ENCODE measurements at places on chromosomes 2 and 18.

- no peak for DNase-seq
These were observed 1504.5 kb downstream of the DPP10 start for GRCh38 chr2:115946891-115947290.

GRCh38 chr2:195535911-195536522 is 121.0 kb upstream of the SLC39A10 start:
- DNase-seq, result no peak

DNA sequence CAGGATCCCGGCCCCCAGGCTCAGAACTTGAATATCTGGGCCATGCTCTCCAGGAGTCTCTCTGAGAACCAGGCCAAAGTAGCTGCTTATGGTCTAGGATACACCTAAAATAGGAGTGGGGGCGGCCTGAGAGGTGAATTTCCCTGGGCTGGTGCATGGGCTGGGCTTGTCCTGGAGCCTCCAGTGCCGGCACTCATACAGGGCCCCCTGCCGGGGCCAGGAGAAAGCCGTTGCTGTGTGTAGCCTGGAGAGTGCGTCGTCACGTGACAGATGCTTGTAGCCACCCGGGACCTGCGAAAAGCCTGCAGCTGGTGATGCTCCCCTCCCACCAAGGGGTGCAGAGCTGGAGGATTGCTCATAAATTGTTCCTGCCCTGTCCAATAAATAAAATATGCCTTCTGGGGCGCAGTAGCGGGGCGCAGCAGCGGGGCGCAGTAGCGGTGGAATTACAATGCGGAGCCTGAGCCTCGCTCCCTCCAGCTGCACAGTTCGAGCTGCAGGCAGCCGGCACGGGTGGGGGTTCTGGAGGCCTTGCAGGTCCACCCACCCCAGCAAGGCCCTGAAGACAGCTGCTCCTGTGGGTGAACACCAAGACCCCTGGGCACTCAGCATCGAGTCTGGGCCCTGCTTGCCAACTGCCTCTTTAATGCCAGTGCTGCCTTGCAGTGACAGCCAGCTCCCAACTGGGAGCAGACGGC is 289.9 kb downstream of the NDUFA10 start:
- DNase-seq, result no peak

- no peak for DNase-seq
These were observed 1.2 kb downstream of the ANKRD23 start for GRCh38 chr2:96842600-96842999.

DNA sequence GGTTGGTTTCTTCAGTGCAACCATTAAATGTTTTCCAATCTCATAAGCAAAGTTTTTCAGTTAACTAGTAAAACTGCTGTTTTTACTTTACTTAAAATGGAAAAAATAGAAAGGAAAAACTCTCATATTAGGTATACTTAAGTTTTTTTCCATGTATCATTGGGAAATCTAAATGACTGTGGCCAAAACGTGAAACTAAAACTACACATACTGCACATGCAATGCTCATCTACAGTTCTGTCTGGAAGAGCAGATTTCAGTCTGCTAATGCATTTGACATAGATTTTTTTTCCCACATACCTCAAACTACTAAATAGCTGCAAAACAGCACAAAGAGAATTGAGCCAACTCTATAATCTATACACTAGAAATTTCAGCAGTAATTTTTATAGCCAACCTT is 62.6 kb downstream of the COL5A2 start:
- no peak for DNase-seq

DNA sequence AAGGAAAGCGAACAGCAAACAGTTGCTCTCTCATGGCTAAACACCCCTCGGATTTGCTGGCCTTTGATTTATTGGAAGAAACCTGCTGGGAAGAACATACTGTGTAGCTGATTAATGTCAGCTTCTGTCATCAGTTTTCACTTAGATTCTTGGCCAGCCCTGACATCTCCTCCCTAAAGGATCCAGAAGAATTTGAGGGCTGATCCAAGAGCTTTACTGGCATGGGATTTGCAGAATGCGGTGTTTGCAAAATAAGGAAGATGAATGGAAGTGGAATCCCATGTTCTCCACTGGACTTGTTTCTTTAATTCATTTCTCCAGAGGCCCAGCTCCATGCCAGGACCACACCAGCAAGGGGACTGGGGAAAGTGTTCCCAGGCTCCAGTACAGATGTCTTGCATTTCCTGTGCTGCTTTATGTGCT is 80.5 kb downstream of the RDH14 start:
- no peak for DNase-seq

DNA sequence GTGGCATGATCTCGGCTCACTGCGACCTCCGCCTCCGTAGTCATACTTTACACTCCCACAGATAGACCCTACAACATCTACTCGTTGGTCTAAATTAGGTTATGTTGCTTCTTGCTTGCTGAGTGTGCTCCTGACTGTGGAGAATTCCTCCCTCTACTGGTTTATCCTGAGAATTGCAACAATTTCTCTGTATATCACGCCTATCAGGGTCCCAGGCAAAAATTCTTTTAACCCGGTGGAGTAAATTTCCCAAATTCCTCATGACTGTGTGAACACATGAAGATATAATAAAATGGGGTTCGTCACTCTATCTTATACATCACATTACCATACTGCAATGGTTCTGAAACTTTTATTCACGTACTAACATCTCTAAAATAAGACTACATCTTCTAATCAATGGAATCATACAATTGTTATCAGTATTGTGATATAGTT is 156.7 kb downstream of the EVA1A start:
- no peak for DNase-seq

DNA sequence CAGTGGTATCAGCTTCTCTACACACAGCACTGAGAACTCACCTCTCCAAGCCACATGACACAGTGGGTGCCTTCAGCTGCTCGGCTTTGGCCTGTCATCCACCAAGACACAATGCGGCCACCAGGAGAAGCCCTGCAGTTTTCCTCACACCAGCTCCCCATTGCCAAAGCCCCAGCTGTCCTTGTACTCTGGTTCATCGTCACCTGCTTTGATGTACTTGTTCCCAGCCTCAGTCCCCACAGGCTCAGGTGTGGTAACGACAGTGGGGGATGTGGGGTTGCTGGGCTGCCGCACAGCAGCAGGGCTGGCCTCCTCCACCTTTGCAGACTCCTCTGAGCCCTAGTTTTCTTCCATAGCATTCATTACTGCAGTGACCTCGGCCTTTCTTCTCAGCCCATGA is 387.3 kb downstream of the MEIS1 start:
- no peak for DNase-seq

- no peak for DNase-seq
These were observed 44.2 kb downstream of the DTNA start for GRCh38 chr18:34754300-34754699.

DNA sequence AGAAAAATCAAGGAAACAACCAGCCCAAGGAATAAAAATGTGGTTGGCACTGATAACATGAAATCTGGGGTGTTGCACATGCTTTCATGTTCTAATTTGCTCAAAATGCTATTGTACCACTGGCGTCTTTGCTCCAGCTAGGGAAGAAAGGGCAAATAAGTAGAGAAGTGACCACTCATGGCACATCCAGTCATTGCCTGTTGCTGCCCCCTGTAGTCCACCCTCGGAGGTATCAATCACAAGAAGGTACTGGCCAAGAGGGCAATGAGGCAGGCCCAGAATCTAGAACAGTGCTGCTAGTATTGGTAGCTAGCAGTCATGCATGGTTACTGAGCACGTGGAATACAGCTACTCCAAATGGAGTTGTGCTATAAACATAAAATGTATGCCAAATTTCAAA is 213.4 kb downstream of the CDCA7 start:
- no peak for DNase-seq

DNA sequence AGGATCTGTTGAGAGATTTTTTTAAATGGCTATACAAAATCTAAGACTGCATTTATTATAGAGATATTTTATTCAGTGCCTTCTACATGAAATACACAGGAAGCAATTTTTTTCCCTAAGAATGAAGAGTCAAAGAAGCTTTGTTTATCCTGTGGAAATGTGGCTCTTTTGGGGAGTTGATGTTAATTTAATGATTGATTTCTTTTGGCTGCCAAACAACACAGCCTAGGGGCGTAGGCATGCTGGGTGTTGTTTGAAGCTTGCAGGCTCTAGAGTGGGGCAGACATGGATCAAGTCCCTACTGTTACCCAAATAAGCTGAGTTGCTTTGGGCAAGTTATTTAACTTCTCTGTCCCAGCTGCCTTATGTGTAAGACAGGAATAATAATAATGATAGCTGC is 21.1 kb upstream of the PLEK start:
- no peak for DNase-seq

DNA sequence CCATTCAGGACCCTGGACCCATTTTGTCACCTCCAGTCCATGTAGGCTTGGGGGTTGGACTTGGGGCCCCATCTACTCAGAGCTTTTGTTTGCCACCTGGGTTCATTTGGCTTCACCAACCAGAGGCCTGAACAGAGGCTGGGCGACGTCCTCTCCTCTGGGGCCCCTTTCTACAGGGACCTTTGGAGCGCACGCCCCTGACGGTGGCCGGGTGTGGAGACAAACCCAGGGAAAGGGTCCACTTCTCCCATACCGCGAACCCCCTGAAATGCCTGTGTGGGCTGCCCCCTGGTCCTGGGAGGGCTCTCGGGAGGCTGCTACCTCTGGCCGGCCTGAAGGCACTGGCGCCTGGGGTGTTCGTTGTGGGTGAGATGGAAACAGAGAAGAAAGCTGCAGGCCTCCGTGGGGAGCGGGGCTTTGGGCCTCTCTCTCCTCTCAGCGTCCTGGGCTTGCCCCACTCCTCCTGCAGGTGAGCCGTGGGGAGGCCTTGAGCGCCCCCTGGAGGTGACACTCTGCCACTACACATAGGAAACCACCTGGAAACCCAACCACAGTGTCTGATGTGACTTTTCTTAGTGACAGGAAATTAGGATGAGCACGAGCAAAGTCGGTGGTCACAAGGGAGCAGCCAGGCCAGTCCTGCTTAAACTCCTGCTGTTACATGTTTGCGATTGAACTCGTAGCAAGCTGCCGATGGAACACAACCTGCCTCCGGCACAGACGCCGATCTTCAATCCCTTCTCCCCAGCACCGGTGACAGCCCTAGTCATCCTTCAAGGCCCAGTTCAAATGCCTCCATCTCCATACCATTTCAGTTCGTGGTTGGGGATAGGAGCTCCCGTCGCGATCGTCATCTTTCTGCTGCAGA is 12.0 kb upstream of the NTSR2 start:
- DNase-seq, result no peak

DNA sequence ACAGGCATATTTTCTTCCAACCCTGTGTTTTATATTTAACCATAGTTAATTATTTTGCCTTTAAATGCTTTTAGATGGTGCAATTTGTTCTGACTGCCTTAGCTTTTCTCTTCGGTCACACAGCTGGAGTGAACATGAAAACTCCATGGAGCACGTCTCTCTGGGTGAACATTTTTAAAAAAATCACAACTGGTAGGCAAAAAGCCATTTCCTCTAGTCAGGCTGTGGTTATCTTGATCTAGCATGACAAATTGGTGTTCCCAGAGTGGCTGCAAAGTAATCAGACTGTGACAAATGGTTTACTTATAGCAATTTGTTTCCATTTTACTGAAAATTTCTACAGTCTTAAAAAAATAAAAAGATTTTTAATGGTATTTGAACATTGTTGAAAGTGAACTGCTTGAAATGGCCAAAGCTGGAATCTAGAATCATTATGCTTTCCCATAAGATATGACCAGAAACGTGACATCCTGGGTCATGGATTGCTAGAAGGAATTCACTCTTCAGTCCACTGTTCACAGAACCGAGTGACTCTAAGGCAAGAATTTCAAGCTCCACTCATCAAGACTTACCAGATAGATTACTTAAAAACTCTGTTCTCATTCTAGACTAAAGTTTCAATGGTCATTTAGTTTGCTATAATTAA is 703.6 kb downstream of the CPS1 start:
- DNase-seq, result no peak

DNA sequence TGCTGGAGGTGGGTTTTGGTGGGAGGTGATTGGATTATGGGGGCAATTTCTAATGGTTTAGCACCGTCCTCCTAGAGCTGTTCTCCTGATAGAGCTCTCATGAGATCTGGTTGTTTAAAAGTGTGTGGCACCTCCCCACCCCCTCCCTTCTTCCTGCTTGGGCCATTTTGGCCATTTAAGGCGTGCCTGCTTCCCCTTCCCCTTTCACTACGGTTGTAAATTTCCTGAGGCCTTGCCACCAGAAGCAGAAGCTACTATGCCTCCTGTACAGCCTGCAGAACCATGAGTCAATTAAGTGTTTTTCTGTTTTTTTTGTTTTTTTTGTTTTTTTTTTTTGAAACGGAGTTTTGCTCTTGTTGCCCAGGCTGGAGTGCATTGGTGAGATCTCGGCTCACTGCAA is 335.7 kb upstream of the HS6ST1 start:
- DNase-seq, result no peak

DNA sequence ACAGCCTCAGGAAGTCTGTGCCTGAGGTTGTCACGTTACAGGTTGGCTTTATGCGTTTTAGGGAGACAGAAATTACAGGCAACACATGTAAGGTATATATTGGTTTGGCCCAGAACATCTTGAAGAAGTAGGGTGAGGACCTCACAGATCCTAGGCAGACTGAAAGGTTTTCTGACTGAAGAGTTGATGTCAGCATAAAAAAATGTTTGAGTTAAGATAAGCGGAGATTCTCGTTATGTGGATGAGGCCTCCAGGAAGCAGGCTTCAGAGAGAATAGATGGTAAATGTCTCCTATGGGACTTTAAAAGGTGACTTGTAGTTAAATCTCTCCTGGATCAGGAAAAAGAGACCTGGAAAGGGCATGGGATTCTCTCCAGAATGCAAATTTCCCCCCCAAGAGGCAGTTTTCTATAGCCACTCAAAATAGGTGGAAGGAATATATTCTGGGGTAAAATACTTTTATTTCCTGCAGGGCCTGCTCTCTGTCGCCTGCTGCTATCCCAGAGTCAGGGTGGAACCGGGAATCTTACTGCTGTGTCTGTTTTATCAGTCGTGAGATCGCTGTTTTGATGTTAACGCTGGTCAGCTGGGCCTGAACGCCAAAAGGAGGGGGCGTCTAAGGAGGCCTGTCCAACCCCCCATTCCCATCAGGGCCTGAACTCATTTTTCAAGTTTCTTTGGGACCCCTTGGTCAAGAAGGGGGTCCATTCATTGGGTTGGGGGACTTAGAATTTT is 171.1 kb downstream of the HDAC4 start:
- no peak for DNase-seq

- no peak for DNase-seq
These were observed 1.1 kb upstream of the MTA3 start for GRCh38 chr2:42567364-42567763.

DNA sequence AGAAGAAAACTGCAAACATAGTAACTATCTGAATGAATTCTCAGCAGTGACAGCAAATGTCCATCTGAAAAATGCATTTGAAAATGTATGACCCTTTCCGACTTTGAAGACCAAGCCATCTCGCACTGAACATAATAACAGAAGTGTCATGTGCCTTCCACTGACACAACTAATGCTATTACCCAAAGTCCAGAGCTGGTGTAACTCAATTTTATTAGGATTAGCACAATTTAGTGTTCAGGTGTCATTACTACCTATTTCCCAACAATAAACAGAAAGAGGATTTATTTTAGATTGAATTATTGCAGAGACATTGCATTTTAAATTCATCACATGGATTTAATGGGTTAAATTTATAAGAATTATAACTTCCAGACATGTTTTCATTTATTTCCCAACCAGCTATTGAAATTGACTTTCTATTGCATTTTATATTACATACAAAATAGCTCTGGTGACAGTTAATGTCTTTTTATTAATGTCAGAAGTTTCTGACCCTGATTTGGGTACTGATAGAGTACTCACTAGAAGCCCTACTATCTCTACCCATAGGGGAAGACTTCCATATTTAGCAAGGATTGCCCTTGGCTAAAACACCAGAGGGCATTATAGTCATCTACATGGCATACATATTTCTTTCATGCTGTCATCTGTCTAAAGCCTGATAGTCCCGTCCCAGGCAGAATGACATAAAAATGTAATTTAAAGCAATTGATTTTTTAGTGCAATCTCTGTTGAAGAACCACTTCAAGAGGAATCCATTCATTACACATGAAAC is 7.0 kb upstream of the STK39 start:
- DNase-seq, result no peak

Measured in osteocyte (in vitro differentiated cells).